ENCODE measurements at places on chromosomes 1 and 21.

- no peak for DNase-seq
Measured at GRCh38 chr1:82343381-82343780, 542.6 kb downstream of the ADGRL2 start.

DNA sequence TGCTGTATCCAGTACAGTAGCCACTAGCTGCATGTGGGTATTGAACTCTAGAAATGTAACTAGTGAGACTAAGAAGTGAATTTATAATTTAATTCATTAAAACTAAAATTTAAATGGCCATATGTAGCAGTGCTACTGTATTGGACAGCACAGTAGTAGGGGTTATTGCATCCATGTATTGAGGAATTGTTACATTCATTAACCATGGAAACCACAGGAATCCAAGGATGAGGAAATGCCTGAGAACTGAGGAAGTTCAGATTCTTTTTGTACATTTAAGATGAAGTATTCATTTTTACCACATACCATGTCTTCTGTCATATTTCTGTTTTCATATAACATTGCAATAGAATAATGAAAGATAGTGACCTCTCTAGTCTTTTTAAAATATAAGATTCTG, 2.6 kb downstream of the MTF2 start:
- DNase-seq = no peak

- DNase-seq = no peak
Measured at GRCh38 chr1:177020851-177021589, 143.5 kb downstream of the ASTN1 start.

GRCh38 chr1:219681876-219682275, 69.0 kb upstream of the ZC3H11B start:
- no peak for DNase-seq

DNA sequence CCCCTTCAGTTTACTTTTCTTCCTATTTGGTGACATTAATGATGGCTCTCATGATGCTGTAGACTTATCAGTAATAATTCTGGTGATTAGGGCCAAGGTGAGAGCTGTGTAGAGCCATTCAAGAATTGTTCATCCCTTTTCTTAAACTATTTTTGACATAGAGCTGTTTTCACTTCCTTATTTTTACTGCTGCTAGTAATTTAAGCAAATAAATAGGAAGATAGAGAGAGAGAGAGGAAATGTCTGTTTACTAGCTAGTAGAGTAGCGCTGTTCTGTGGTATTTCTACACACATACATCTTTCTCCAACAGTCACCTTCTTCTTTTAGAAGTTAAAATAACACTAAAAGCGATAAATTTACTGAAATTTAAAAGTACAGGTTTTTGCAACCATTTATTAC, 678.0 kb upstream of the ZP4 start:
- no peak for DNase-seq

DNA sequence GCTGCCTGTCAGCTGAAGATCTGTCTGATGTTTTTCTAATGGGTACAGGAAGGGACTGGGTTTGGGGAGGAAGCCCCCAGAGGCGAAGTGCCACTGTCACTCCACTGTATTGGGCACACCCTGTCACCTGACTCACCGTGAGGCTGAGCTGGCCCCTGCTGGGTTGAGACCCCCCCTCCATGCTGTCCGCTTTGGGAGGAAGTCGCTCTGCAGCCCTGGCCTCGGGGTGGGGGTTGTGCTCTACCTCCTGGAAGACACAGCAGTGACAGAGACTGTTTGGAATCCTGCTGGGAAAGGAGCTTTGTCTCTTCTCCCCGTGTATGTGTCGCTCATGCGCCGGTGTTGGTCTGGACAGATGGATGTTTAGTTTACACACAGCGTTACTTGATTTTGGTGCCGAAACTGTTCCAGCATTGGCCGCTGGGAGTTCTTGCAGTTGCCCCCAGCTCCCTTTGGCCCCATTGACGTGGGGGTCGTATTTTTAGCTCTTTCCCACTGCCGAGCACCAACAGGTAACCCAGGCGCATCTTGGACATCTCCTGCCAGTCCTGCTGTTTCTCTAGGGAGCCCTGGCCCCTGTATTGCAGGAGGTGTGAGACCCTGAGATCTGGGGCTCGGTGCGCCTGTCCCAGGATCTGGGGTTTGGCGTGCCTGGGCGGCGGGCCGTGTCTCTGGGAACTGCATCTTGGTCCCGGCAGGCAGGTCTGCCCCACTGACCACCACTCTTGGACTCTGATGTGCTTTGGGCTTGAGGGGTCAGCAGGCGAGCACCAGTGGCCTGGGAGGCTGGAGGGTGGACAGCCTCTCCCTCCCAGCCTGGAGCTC, 30.3 kb downstream of the SLX9 start:
- no peak for DNase-seq

All from activated T-cell treated with anti-CD3 and anti-CD28 coated beads for 1 hour (primary cell).